Adipocyte (in vitro differentiated cells): ENCODE measurements at places on chromosomes 5 and 9.
A peak's percentile ranks its signal among the peaks of the same experiment; 100 is the strongest.

DNA sequence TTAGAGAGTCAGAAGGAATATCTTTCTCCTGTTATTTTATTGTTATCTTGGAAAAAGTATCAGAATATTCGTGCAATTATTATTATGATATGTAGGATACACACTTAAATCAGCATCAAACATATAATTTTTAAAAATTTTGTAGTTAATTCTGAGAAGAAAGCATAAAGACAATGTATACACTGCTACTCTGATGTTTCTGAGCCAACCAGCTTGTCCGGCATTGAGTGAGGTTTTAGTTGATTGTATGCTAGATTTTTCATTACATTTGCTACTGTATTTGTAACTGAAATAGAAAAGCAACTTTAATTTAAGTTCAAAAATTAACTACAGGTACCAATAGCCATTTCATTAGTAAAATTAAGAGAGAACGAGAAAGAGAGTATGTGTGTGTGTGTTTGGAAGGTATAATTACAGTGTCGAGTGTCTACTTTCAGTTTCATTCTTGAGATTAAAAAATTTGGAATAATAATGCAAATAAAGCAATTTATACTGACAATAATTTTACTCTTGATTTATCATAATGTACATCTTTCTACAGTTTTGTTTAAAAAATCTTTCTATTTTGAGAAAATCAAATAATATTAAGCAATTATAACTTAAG, 160.4 kb upstream of the CDH12 start:
- no peak for DNase-seq

- DNase-seq = no peak
These were observed 5.4 kb downstream of the OR13J1 start for GRCh38 chr9:35864695-35865255.

GRCh38 chr5:44318883-44319282, 70.3 kb downstream of the FGF10 start:
- DNase-seq = no peak

DNA sequence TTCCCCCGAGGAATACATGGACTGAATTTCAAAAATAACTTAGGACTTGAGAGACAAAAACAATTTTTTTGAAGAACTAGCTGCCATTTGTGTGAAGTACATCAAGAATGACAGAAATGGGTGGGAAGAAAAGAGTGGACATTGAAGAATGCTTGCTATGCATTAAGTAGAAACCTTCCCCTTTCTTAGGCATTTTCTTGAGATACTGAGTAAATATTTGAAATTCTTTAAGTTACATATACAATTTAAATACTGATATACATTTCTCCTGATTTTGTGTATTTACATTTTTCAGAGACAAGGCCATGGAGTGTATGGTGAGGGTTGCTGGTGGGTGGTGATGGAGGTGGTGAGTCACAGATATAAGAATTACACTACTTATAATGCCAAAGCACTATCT, 319.3 kb upstream of the ADAMTSL1 start:
- peak; percentile 19 for DNase-seq

DNA sequence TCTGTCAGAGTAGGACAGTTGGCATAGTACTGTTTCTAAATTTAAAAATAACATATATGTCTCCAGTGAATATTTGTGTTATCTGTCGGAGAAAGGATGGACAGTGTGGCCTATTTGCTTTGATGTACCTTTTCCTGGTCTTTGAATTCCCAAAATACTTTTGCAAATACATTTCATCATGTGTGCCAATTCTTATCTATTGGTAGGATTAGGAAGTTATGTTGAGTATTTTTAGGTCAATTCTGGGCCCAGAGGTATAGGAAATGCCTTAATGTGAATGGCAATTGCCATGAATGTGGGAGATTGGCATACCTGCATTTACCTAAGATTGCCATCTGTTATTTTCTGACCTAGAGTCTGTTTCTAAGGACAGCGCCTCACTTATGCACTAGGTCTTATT, 5.8 kb downstream of the FOCAD start:
- DNase-seq = no peak

GRCh38 chr9:121055642-121056143, 5.6 kb upstream of the C5 start:
- no peak for DNase-seq
